Epithelial cell of alveolus of lung (primary cell): ENCODE measurements at places on chromosomes 16 and 17. TPM values are rescaled to one million over a fixed set of nuclear protein-coding genes. Genes with fewer than 3 reads are reported as not detected.

The TMEM88 gene
- total RNA-seq, result 1.9 and 3.3 TPM in 2 replicates

The KCNH6 gene
- total RNA-seq, result not detected in 2 replicates

The PMFBP1 gene
- 0.08 TPM in 1 of 2 replicates, not detected in the other for total RNA-seq

The DRC3 gene
- 0.40 and 1.4 TPM in 2 replicates for total RNA-seq

The GAST gene
- not detected in 2 replicates for total RNA-seq

The PLK1 gene
- 28.6 and 58.6 TPM in 2 replicates for total RNA-seq
